ENCODE measurements at places on chromosomes 3 and 15. TPM values are rescaled to one million over a fixed set of nuclear protein-coding genes. Genes with fewer than 3 reads are reported as not detected.

ZNF662 gene
- total RNA-seq = 1.3 TPM

PLSCR4 gene
- total RNA-seq = 9.3 TPM

TRIM42 gene
- total RNA-seq = not detected

SHC4 gene
- 0.58 TPM for total RNA-seq

DNA sequence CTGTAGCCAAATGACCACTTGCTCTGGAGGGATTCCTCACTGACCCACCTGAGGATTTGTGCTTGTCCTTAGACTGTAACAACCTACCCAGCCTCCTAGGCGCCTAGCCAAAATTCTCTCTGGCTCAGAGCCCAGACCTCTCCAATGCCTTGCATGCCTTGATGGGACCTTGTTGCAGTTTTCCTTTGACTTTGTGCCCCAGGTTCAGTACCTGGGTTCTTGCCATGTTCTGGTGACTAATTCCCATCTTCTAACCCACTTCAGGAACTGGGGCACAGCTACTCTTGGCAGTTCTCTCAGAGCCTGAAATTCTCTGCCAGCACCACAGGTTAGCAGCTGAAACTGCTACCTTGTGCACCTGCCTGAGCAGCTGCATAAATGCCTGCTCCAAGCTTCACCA lies 27.0 kb upstream of the UBE3A start:
- no peak for DNase-seq
- no peaks in the 10 kb centered on the region for H3K27me3 ChIP-seq
- no peaks in the 10 kb centered on the region for H3K36me3 ChIP-seq
- no peak overlapping the region for H3K27ac ChIP-seq
- no peak overlapping the region for H3K4me3 ChIP-seq

GRCh38 chr3:187845826-187846225 lies 100.6 kb upstream of the BCL6 start:
- no peak overlapping the region for H3K27ac ChIP-seq
- no peaks in the 10 kb centered on the region for H3K36me3 ChIP-seq
- DNase-seq = no peak

GRCh38 chr3:172287937-172288477 lies 160.2 kb downstream of the GHSR start:
- H3K27me3 ChIP-seq = no peaks in the 10 kb centered on the region
- H3K4me1 ChIP-seq = peaks cover 2% of the 10 kb centered on the region
- H3K36me3 ChIP-seq = peaks cover 95% of the 10 kb centered on the region
- H3K27ac ChIP-seq = no peak overlapping the region
- DNase-seq = no peak
- no peak overlapping the region for H3K4me3 ChIP-seq

- DNase-seq = no peak
- H3K27me3 ChIP-seq = no peaks in the 10 kb centered on the region
- no peak overlapping the region for H3K4me3 ChIP-seq
- H3K27ac ChIP-seq = no peak overlapping the region
- no peaks in the 10 kb centered on the region for H3K36me3 ChIP-seq
- no peaks in the 10 kb centered on the region for H3K4me1 ChIP-seq
Measured at GRCh38 chr3:80785475-80785874, 976.0 kb downstream of the GBE1 start.

DNA sequence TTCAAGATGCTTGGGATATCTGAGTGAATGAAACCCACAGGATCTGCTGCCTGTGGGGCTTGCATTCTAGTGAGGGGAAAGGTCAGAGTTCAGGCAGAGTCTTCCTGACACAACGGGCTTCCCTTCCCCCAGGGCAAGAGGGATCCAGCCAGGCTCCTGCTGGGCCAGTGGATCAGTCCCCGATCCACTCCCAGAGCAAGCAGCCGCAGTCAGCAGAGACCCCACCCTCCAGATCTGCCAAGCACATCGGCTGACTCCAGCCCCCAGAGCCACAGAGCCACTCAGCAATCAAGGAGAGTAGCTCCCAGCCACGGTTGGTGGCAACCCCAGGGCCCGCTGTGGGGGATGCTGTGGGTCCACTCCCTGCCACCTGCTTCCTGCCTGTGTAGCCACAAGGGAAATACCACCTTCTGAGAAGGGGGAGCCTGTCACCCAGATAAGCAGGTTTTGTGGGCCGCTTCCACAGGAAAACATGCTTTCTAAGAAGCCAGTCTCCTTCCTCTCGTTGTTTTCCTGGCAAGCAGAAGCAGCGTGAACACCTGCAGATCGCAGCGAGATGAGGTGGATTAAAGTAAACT lies 44.9 kb downstream of the CPN2 start:
- H3K27ac ChIP-seq = no peak overlapping the region
- peaks cover 5% of the 10 kb centered on the region for H3K27me3 ChIP-seq
- H3K4me3 ChIP-seq = no peak overlapping the region
- H3K4me1 ChIP-seq = peaks cover 11% of the 10 kb centered on the region
- DNase-seq = peak; percentile 74

DNA sequence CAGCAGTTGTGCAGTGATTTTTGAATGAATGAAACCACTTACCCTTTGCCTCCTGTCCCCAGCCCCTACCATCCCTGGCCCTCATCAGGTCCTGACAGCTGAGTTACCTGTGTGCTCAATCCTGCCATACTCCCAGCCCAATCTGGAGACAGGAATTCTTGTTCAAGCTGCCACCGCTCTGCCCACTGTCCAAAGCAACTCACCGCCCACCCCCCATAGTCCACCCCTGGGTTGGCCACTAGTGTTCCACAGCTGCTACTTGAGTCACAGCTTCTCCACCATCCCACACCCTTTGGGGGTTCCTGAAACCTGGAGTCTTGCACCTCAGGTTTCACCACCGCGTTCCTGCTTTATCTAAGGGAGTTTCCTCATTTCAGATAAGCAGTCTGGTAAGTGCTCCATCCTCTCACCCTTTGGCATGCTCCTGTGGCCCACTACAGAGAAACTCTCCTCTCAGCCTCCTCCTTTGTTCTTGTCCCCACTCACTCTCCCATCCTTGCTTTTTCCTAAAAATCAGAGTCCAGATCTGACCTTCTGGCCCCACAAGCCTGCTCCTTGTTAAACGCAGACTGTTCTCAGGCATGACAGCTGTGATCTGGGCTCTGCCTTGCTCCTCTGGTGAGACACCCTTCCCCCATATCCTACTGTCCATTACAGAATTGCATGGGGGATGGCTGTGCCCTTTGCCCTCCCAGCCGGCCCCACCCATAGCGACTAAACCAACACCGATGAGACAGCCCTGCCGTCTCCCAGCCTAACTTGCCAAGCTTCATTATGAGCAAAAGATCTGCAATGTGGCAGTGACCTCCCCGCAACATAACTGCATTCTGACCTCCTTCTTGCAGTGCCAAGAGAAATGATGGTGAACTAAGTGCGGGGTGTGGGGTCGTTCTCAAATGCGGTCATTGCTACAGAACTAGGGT lies 50.0 kb downstream of the CYP19A1 start:
- H3K4me3 ChIP-seq = no peak overlapping the region
- H3K36me3 ChIP-seq = no peaks in the 10 kb centered on the region
- no peaks in the 10 kb centered on the region for H3K4me1 ChIP-seq
- H3K27me3 ChIP-seq = no peaks in the 10 kb centered on the region

DNA sequence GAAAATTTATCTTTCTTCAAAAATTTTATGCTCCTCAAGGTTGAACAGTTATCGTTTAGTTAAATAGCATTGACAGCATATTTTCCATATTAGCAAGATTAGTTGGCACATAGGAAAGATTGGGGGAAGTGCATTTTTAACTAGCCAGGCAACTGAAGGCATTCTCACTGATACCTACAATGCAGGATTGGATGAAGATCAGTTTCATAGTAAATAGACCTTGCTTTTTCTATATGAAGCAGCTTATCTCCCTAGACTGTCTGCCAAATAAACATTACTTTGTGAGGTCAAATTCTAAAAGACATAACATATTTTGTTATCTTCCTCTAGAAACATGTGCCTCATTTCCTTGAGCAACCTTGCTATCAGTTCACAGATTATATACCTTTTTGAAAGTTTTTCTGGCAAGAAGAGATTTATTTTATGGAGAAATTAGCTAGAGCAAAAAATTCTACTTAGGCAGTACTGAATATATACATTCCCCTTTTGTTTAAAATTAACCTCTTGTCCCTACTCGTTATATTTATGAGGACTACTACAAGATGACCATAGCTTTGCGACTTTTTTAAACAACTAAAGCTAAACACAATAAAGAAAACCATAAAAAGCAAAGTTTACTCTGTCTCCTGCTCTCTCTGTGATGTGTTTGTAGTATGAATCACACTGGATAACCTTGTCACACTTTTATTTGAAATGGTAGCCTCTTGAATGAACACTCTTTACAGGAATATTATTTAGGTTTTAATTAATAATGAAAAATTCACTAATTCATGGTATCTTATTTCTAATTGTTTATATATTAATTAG lies 654.9 kb upstream of the TBL1XR1 start:
- no peaks in the 10 kb centered on the region for H3K27me3 ChIP-seq
- no peaks in the 10 kb centered on the region for H3K4me1 ChIP-seq
- H3K27ac ChIP-seq = no peak overlapping the region
- H3K36me3 ChIP-seq = no peaks in the 10 kb centered on the region

DNA sequence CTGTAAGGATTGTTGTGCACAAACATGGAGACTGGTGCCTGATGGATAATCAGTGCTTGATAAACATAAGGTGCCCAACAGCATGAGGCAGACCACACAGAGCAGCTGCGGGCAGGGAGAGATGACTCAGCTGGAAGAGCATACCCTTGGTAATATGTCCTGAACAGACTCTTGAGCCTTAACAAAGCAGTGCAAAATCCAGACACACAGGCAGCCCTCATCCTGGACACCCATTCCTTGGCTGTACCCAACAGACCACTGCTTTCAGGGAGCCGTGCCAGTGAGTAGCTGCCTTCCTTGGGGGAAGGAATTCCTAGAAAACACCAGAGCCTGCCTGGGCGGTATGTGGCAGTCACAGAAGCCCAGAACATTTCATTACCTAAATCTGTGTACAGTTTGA lies 156.2 kb downstream of the CLSTN2 start:
- H3K36me3 ChIP-seq = no peaks in the 10 kb centered on the region
- peaks cover 8% of the 10 kb centered on the region for H3K4me1 ChIP-seq
- DNase-seq = no peak
- no peaks in the 10 kb centered on the region for H3K27me3 ChIP-seq
- H3K27ac ChIP-seq = no peak overlapping the region

DNA sequence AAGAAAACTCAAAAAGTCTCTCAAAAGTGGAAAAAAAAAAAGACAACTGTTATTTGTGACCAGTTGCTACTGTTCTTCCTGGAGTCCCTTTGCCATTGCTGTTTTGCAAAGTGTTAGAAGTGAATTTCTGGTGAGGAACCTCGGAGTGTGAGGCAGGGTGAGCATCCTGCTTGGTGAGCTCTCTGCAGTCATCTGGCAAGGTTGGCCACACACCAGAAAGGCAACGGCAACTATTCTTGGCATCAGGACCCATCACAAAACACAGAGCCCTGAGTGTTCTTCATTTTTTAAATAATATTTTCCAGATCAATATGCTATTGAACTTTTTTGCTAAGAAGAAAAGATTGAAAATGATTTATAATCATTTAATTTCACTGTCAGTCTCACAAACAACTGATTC lies 60.7 kb downstream of the CGNL1 start:
- no peaks in the 10 kb centered on the region for H3K27me3 ChIP-seq
- no peak overlapping the region for H3K27ac ChIP-seq
- peaks cover 12% of the 10 kb centered on the region for H3K4me1 ChIP-seq
- DNase-seq = no peak

GRCh38 chr3:195057716-195058115 lies 213.2 kb downstream of the XXYLT1 start:
- H3K4me3 ChIP-seq = no peak overlapping the region
- no peaks in the 10 kb centered on the region for H3K4me1 ChIP-seq
- no peaks in the 10 kb centered on the region for H3K36me3 ChIP-seq
- no peaks in the 10 kb centered on the region for H3K27me3 ChIP-seq
- H3K27ac ChIP-seq = no peak overlapping the region

GRCh38 chr15:101534376-101534970 lies 45.0 kb upstream of the PCSK6 start:
- no peaks in the 10 kb centered on the region for H3K4me1 ChIP-seq
- no peaks in the 10 kb centered on the region for H3K27me3 ChIP-seq
- H3K27ac ChIP-seq = no peak overlapping the region
- DNase-seq = no peak
- H3K4me3 ChIP-seq = no peak overlapping the region

- H3K4me1 ChIP-seq = no peaks in the 10 kb centered on the region
- H3K27ac ChIP-seq = no peak overlapping the region
Measured at GRCh38 chr3:130384476-130385025, 39.1 kb downstream of the COL6A5 start.

All from endodermal cell (in vitro differentiated cells).